ENCODE measurements at places on chromosomes 7 and 10.

- DNase-seq: no peak
These were observed 16.6 kb upstream of the AQP1 start for GRCh38 chr7:30894866-30895605.

DNA sequence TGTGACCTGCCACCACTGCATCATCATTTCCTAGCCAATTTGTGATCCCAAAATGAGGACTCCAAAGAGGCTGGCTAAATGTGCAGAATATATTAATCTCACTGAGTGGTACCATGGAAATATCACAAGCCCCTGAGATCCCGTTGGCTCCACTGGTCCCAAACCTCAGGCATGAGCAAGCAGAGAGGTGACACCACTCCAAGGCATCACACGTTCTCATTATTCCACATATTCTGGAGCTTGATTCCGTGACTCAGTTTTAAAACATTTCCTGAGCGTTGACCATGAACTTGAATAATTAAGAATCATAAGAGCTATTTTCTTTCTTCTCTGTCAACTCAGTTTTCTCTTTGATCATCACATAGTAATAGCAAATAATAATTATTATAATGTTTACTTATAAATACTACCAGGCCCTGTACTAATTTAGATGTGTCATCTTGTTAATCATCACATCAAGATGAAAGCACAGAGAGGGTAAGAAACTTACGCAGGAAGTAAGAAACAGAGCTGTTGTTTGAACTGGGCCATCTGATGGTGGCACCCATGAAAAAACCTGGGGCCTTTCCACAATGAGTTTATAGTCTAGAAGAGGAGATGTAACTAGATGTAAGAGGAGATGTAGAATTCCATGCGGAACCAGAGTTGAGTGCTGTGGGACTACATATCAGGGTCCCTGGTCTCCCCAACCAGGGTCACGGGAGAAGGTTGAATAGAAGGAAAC, 3.5 kb downstream of the APBB1IP start:
- peak; percentile 46 for DNase-seq

- DNase-seq: no peak
These were observed 33.4 kb upstream of the SH2D4B start for GRCh38 chr10:80504158-80504811.

GRCh38 chr7:51262796-51263531, 53.6 kb downstream of the COBL start:
- DNase-seq: no peak

- DNase-seq: no peak
These were observed 11.5 kb upstream of the SVOPL start for GRCh38 chr7:138712652-138713051.

DNA sequence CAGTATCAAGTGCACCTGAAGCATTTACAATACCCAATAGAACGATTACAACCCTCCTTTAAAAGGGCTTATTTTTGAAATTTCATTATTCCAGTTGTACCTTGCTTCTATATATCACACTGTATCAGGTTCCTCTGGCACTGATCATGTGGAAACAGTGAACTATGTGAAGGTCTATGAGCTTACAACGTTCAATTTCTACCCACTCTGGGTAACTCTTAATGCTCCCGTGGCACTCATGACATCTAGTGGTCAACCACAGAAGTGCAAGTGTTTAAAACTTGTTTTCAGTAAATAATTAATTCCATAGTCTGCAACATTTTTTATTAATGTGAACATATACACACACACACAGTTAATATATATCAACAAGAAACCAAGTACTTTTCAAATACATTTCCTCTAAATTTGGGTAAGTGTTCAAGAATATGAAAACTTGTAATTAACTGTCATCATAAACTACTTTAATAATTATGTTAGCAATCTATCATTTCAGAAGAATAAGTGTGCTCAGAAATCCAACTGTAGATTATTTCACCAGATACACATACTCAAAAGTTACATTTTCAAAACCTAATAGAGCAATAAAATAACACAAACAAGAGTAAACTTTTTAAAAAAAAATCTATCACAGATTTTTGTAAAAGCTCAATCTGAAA, 61.0 kb downstream of the MPP7 start:
- no peak for DNase-seq

GRCh38 chr10:51201947-51202346, 127.7 kb downstream of the PRKG1 start:
- no peak for DNase-seq

DNA sequence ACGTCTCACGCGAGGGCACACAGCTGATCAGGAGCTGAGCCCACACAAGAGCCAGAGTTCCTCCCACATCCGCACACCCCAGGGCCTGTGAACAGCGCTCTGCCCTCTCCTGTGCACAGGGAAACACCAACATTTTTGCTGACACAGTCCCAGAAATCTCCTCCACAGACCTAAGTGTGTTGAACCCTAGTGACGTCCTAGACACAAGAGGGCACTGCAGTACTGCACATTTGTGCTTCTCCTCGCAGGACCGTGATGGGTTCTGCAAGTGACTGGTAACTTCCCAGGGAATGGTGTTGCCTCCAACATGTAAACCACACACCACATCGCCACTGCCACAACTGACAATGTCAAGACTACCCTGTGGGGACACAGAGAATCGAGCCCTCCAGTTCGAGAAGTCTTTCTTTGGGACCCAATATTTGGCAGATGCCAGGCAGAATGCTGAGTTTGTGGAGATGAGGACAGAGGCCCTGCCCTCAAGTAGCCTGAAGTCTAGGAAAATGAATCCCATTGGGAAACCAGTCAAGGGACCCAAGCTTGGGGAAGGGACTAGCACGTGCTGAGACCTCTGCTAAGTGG, 170.3 kb downstream of the PAXIP1 start:
- DNase-seq: no peak

GRCh38 chr7:115851291-115851690, 179.3 kb downstream of the TFEC start:
- peak; percentile 24 for DNase-seq

- no peak for DNase-seq
These were observed 60.4 kb downstream of the TPST1 start for GRCh38 chr7:66265566-66265965.

DNA sequence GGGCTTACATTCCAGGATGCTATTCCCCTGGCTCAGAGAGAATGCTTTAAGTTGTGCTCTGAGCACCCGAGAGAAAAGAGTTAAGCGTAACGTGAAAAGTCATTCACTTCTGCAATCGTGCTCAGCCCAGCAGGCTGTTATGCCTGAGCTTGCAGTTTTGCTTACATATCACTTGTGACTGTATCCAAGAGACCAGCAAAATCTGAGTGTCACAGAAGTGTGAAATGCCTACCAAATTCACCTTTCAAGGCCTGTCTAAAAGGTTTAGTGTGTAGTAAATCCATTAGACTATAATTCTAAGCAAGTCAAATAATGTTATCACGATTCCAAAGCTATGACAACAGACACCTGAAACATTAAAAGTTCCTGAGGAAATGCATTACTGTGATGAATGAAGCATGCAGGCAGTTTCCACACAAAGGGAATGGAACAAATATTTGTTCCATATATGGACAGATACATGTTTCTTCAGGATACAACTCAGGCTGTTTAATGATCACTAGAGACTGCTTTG, 20.1 kb downstream of the ITGB1 start:
- DNase-seq: no peak

DNA sequence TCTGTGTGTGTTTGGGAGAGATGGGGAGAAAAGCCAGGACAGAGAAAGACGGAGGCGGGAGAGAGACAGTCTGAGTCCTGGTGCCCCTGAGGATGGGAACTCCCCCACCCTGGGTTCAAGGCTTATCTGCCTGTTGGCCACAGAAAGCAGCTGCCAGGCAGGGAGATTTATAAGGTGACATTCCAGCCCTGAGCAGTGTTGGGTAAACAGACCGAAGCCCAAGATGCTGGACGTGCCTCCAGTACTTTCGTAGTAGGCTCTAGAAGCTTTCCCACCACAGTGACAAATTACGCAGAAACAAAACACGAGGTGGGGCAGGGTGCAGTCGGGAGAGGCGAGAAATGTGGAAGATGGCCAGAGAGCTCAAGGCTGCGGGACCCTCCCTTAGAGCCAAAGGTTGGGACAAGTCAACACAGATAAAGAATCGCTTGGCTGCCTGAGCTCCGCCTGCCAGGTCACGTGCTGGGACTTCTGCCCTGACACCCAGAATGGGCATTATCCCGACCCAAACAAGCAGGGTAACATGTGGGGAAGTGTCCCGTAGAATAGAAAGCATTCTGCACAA, 41.1 kb downstream of the CCDC3 start:
- DNase-seq: no peak

DNA sequence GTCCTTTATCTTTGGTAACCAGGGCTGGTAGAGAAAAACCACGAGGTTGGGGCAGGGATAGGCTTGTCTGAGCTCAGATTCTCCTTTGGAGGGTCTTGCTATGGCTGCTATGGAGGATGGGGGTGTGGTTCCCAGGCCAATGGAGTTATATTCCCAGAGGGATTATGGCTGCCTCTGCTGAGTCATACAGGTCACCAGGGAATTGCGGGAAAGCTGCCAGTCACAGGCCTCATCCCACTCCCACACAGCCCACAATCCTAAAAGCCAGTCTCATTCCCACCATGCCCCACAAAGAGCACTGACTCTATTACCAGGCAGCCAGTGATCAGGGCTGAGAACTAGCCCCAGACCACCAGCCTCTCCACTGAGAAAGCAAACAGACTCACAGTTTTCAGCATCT, 316.6 kb upstream of the TMEM229A start:
- no peak for DNase-seq

DNA sequence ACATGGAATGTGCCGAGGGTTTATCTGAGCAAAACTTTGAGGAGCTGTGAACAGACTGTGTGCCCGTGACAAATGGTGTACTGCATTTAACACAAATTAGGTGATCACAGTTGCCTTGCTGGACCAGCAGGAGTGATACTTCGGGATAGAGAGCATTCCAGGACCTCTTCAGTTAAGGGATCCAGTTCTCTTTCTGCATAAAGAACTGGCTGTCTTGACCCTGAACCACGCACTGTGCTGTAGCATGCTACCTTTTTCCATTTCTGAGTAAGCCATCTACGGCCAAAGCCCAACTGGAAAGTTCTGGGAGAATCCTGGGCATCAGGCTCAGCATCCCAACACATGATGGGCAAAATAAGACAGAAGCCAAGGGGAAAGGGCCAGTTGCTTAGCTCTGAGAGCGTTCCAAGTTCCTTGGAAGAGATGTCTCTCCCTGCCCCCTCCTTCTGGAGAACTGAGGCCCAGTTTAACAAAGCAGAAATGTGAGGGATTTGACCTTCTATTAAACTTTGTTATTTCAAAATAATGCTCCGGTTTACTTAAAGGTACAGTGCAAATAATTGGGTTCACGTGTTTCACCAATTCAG, 37.9 kb upstream of the ADD3 start:
- DNase-seq: no peak

- no peak for DNase-seq
These were observed 21.6 kb upstream of the OTUD1 start for GRCh38 chr10:23417254-23417653.

DNA sequence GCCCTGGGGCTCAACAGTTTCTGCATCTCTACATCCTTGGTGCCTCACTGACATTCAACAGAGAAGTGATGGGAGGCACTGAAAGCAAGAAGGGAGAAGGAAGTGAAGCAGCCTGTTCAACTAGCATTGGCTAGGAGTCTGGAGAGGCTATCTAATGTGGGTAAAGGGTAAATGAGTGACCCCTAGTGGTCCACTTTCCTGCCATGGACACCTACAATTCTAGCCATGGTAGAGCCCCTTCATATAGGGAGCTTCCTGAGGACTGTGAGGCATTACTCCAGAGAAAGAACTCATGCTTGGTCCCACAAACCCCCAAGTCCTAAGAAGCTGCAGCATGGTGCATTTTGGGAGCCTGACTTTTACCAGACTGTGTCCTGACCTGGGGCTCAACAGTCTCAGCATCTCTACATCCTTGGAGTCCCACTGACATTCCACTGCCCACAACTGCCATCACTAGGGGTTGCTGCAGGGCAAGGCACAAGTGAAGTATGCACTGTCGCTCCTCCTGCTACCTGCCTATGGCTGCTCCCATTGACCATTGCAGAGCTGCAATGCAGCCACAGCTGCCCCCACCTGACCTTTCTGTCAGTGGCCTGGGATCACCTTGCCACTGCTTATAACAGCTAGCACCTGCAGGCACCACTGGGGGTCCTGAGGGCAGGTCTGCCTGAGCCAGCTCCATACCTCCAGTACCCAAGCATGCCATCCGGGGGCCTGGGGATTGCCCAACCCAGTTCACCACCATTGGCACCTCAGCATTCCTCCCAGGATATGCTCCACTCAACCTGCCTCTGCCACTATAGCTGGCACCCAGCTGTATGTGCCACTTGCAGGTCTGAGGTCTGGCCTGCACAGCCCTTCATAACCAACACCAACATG, 44.1 kb upstream of the CDK6 start:
- no peak for DNase-seq

DNA sequence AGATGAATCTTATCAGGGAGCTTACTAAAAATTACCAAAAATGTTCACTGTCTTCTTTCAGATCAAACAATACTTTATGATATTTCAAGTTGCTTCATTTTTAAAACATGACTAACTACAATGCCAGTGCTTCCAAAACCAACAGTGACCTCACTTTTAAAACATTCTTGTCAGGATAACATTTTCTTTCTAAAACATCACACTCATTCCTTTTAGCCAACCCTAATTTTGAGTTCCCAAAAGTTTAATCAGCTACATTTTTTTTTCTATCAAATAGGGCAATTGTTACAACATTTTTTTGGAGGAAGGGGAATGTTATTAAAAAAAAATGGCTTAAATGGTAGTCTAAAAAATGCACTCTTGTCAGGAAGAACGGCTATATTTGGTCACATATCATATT, 37.3 kb downstream of the RTKN2 start:
- DNase-seq: peak; percentile 70

DNA sequence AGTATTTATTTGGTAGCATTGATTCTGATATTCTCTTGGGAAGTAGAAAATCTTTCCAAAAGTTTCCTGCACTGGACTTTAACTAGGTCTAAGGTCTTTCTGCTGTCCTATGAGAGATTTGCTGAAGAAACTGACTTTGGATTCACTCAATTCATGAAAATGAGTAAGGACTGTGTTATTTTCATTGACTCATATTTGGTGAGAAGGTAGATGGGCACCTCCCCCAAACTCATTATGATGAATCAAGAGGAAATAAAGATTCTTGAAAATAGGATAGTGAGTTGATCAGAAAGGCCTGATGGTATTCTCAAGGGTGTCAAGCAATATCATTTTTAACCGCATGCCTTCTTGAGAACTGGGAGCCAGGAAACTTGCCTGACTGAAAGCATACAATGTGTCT, 110.3 kb downstream of the RNF133 start:
- DNase-seq: no peak

DNA sequence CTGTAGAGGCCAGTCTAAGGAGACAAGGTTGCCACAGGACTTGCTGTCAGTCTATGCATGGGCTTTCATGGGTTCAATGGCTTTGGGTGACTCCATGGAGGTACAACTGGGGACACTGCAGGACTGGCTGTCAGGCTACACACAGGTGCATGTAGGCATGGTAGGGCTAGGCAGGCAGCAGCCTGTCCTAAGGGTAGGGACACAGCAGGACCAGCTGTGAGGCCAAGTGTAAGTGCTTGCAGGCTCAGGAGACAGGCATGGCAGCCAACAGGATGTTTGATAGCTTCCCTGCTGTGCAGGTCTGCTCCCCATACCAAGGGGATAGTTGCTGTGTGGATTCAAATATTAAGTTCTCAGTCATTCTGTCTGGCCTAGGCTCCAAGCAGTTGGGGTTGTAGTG, 181.0 kb upstream of the NPY start:
- no peak for DNase-seq

Measured in non-pigmented ciliary epithelial cell (primary cell).